RKO (cell line): ENCODE measurements at places on chromosomes 16 and 17.

GRCh38 chr16:54055864-54056263, 230.7 kb downstream of the IRX3 start:
- DNase-seq = no peak

DNA sequence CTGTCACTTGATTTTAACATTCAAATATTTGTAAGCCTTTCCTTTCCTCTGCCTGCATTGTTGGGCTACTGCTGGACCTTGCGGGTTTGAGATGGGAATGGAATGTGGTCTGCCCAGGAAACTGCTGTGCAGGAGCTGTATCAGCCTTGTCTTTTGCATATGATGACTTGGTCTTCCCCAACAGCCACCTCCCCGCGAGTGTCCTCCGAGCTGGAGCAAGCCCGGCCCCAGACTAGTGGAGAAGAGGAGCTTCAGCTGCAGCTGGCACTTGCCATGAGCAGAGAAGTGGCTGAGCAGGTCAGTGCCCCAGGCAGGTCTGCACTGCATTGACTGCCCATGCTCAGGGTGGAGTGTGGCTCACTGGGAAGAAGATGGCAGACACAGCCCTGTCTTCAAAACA, 52.8 kb downstream of the B9D1 start:
- DNase-seq = no peak

- DNase-seq = no peak
These were observed 16.8 kb upstream of the PLLP start for GRCh38 chr16:57301126-57301817.

DNA sequence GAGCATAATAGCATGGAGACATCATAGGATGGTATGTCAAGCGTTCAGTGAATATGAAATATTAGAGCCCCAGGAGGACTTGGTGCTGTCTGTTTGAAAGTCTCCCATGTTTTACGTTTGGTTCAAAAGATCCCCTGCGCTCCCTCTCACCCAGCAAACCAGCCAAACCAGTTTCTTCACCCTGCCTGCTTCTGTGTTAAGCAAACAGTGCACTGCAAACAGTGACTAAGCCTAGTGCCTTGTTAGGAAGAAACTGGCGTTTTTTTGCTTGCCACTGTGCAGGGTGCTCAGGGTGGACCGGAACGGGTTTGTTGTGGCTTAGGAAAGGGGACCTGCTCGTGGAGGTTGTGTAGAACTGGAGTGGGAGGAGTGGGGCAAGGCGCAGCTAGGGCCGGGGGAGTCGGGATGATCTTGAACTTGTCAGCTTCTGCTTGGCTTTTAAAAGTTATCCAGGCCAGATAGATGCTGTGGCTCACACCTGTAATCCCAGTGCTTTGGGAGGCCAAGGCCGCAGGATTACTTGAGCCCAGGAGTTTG, 7.7 kb downstream of the CDH1 start:
- DNase-seq = no peak

- no peak for DNase-seq
These were observed 9.3 kb downstream of the KCTD5 start for GRCh38 chr16:2691491-2692248.

GRCh38 chr17:68498479-68499326, 13.5 kb upstream of the PRKAR1A start:
- no peak for DNase-seq

DNA sequence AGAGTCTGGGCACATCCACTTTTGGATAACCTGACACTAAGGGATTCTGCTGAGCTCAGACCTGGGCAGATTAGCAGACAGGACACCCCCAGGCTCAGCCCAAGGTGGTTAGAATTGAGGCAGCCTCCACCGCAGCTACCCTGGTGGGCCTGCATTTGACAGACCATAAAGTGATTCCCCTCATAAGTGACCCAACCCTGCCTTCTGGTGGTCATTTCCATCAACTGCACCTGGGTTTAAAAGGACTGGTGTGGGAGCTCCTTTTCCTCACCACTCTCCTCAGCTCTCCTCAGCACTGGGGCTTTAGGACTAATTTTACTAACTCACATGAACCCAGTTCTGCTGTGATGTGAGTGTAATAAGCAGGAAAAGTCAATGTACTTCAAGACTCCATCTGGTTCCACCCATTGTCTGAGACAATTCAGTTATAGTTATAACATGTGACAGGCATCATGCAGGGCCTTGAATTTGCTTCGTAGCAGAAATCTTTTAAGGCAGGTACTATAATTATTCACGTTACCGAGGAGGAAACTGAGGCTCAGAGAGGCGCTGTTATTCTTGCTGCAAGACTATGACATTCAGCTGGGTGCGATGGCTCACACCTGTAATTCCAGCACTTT, 42.5 kb downstream of the MYH3 start:
- DNase-seq = peak; percentile 47

- no peak for DNase-seq
These were observed 29.9 kb upstream of the DHRS7B start for GRCh38 chr17:21096874-21097273.

- DNase-seq = no peak
These were observed 18.1 kb upstream of the MTMR4 start for GRCh38 chr17:58532555-58532951.

DNA sequence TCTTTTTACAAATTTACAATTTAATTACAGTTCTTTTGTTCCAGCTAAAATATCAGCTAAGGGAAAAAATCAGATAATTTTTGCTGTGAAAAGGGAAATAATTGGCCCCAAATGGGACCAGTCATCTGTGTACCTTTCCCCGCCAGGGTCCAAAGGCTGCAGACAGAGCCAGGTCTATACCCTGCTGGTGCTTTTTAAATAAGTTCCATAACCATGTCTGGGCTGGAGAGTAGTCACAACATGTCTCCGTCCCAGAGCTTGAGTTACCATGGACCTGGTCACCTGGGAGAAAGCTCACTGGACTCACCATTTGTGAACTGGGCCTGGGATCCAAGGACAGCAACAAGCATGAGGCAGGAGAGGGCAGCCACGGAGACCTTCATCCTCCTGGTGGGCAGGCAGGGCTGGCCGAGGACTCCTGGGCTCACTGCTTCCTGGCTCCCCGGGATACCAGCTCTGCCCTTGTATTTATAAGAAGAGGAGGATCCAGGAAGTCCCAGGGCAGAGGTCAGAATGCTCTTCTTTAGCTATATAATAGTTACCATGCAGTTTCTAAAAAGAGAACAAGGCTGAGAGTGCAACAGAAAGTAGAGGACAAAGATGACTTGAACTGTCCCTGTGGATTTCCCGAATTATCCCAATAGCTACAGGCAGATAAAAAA, at the start of gene CCL15:
Gene CCL15 (minus strand): TSS at position 444 of the 662 bp plus-strand sequence. CDS start 61 bp downstream, at position 383.
- no peak for DNase-seq

GRCh38 chr16:9957433-9957832, 224.8 kb downstream of the GRIN2A start:
- no peak for DNase-seq

DNA sequence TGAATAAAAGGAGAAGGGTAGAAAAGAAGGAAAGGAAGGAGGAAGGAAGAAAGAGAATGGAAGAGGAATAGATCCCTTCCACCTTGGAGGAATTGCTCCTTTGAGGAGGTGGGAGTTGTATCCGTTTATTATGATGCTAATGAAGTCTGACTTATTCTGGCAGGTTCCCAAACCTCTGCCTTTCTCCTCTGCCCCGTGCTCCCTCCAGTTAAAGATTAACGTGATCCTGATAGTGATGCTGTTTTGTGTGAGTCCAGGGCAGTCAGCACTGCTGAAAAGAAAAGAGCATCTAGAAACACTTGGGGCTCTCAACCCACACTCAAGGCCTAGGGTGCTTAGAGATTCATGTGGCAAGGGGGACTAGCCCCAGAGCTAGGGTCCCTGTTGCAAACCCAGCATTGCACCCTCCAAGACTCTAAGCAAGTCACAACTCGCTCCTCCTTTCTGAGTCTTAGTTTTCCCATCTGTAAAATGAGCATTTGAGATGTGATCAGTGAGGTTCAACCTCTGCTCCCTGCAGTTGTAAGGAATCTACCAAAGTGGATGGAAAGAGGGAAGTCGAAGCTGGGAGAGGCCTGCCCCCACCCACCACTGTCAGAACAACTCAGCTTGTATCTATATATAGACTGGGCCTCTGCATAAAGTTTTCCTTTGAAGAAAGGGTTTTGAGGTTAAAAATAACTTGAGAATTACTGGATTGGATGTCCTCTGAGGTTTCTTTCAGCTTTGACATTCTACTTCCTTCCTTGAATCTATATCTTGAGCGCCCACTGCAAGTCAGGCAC, 46.9 kb upstream of the TMEM132E start:
- no peak for DNase-seq

- peak; percentile 66 for DNase-seq
These were observed 1.3 kb downstream of the KIAA0513 start for GRCh38 chr16:85028685-85029407.

DNA sequence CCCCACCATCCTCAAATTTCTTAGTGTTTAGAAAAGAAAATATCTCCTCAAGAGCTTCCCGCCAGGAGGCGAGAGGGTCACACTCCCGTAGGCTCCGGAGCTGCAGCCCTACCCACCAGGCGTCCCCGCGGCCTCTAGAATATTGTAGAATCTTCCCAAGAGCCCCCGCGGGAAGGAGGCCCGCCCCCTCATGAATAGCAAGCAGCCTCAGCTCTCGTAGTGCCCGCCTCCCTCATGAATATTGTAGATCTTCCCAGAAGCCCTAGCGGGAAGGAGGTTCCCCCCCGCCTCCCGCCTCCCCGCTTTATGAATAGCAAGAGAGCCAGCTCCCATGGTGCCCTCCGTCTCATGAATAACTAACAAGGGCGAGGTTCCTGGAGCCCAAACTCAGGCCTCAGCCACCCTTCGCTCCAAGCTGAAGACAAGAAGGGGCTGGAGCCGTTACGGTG, at the start of gene FBXO47:
Gene FBXO47 (minus strand): TSS at position 114 of the 449 bp plus-strand sequence. CDS start 4,378 bp downstream, outside the sequence.
- DNase-seq = no peak

DNA sequence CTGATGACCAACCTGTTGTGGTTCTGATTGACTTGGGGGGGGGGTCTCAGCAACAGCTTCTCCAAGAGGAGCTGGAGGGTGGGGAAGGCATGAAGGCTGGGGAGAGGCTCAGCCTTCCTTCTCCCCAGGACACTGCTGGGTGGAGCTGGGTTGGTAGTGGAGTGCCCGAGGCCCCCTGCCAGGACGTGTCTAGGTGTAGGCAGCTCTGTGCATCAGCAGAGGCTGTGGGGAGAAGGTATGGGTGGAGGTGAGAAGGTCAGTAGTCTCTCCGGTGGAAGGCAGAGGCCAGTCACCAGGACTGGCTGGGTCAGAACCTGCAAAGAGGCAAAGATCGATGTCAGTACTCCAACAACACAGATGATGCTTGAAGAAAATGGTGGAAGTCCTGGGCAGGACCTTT, 3.9 kb downstream of the CHAD start:
- no peak for DNase-seq

GRCh38 chr16:48117217-48118105, 38.3 kb downstream of the ABCC12 start:
- DNase-seq = peak; percentile 51

DNA sequence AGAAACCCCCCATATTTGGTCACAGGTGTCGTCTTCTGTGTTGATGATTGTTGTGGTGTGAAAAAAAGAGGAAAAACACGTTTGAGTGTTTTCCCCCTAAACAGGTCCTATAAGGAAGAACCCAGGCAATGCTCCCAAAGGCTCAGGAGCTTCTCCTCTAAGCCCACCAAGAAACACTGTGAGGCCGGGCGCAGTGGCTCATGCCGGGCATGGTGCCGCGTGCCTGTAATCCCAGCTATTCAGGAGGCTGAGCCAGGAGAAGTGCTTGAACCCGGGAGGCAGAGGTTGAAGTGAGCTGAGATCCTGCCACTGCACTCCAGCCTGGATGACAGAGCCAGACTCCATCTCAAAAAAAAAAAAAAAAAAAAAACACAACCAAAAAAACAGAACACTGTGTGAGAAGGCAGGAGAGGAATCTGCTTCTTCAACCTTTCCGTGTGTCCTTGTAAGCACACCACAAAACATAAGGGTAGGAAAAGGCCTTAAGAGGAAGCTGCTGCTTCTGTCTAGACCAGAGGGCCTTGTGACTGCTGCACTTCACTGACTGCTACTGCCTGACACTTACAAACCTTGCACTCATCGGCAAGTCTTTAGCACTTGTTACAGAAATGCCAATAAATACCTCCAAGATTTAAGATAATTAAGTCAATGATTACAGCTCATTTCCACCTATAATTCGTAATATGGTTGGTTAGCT, 9.3 kb downstream of the JPT1 start:
- DNase-seq = no peak

DNA sequence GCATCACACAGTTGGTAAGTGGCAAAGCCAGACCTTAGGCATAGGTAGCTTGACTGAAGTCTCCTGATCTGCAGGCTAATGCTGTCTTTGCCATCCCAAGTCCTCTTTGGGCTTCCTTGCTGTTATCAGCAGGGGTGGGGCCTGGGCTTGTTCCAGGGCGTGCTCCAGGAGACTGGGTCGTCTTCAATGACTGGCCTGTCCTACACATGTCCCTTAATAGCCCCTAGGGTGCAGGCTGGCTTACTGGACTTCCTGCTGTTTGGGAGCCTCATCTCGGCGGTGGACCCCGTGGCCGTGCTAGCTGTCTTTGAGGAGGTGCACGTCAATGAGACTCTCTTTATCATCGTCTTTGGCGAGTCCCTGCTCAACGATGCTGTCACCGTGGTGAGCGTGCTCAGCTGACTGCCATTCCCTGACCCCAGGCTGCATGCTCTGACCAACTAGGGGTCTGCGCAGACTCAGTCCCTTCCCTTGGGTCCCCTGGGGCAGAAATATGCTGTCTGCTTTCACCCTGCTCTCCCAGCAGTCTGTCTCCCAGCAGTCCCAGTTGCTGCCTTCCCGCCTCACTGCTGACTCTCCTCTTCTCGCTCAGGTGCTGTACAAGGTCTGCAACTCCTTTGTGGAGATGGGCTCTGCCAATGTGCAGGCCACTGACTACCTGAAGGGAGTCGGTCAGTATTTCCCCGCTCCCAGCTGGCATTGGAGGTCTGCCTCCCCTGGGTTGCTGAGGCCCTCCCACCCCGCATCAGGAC, 6.2 kb downstream of the SLC9A5 start:
- DNase-seq = no peak

GRCh38 chr17:66952031-66952524, 12.4 kb upstream of the CACNG4 start:
- DNase-seq = peak; percentile 93

DNA sequence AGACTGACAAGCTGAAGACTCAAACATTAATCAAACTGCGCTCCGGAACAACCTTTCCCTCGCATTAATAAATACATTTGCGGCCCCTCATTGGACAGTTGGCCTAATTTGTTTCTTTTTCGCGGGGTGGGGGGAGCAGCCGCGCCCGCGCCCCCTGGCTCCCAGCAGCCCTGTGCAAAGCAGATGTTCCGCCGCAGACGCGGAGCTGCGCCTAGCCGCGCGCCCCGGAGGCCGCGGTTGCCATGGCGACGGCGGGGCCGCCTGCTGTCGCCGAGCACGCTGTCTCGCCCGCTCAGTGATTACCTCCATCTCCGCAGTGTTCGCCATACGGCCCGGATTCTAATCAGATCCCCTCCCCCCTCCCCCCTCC, 25.5 kb downstream of the COPZ2 start:
- DNase-seq = no peak

- DNase-seq = no peak
These were observed 10.3 kb downstream of the RETREG3 start for GRCh38 chr17:42598905-42599304.
